ENCODE measurements at places on chromosomes 6 and 20.

- DNase-seq = no peak
These were observed 274.3 kb downstream of the CD109 start for GRCh38 chr6:73969971-73970970.

GRCh38 chr6:11763460-11764249 is 14.9 kb downstream of the ADTRP start:
- no peak for DNase-seq

DNA sequence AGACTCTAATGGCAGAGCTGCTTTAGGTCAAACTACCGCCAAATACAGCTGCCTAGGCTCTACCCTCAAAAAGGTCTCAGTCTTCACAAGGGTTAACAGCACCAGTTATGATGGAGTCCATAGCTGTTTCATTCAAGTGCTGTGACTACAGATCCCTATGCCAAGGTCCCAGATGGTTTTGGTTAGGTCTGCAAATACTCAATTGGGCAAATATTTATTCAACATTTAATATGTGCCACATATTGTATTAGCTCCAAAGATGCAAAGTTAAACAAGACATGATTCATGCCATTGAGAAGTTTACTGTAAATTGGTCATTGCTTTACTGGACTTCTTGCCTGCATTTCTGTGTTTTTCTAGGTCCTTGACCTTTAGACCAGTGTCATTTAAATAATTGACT is 55.8 kb upstream of the TFAP2D start:
- DNase-seq = no peak

GRCh38 chr20:50534567-50534966 is 24.4 kb downstream of the PTPN1 start:
- no peak for DNase-seq

DNA sequence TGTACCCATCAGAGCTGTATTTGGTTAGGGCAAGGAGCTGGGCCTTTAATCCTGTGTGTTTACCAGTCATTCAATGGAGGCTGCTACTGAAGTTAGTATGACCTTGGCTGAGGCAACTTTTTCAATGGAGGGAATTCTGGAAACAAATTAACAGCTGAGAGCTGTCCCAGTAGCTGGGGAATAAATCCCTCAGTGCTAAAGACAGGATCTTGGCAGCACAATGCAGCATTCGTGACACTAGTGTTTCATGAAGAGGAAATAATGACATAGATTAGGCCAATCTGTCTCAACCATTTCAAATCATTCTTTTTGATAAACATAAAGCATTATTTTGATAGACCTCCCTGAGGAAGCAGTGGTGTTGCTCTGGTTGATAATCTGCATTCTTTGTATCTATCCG is 42.9 kb downstream of the GRM1 start:
- no peak for DNase-seq

- no peak for DNase-seq
These were observed 11.1 kb downstream of the CDH4 start for GRCh38 chr20:61263084-61263695.

- DNase-seq = no peak
These were observed 2.0 kb downstream of the BTBD9 start for GRCh38 chr6:38637756-38638155.

- DNase-seq = no peak
These were observed 113.3 kb downstream of the HIVEP1 start for GRCh38 chr6:12125396-12125795.

- no peak for DNase-seq
These were observed 32.3 kb upstream of the GNRH2 start for GRCh38 chr20:3010985-3011723.

GRCh38 chr6:111832833-111833418 is 40.3 kb downstream of the FYN start:
- no peak for DNase-seq

GRCh38 chr20:823574-823902 is 10.0 kb upstream of the FAM110A start:
- no peak for DNase-seq

- DNase-seq = no peak
These were observed 18.4 kb downstream of the PKIG start for GRCh38 chr20:44600758-44601201.

DNA sequence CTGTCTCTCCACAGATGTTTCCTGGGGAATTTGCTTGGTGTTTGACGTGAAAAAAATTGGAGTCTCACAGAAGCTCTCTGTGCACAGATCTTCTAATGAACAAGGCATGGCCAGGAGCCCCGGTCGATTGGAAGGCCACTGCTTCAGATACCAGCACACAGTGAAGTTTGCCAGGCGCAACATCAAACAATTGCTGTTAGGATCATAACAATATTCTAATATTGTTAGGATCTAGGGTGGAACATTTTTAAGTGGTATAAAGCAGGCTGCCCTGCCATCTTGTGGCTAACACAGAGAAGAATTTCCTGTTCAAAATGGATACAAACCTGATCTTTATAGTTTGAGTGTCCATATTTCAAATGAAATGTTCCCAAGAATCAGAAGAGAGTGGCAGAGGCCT is 64.1 kb downstream of the C6orf118 start:
- DNase-seq = no peak

GRCh38 chr20:4412216-4412615 is 309.5 kb upstream of the PRND start:
- no peak for DNase-seq

DNA sequence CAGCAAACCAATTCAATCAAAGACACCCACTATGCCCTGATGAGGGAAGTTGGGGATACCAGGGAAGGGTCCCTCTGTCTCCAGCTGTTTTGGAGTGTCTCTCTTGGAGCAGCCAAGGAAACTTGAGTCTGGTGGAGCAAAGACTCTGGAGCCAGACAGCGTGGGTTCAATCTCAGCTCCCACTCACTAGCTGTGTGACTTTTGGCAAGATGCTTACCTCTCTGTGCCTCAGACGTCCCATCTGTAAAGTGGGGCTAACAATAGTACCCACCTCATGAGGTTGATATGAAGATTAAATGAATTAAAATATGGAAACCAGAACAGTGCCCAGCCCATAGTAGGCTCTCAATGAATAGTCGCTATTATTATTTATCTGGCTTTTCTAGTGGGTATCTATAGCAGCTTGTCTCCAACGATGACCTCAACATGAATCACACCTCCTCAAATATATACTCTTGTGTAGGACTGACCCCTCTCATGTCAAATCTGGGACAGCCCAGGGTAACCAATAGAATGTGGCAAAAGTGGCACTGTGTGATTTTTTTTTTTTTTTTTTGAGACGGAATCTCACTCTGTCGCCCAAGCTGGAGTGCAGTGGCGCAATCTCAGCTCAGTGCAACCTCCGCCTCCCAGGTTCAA is 99.2 kb upstream of the FOXP4 start:
- no peak for DNase-seq

DNA sequence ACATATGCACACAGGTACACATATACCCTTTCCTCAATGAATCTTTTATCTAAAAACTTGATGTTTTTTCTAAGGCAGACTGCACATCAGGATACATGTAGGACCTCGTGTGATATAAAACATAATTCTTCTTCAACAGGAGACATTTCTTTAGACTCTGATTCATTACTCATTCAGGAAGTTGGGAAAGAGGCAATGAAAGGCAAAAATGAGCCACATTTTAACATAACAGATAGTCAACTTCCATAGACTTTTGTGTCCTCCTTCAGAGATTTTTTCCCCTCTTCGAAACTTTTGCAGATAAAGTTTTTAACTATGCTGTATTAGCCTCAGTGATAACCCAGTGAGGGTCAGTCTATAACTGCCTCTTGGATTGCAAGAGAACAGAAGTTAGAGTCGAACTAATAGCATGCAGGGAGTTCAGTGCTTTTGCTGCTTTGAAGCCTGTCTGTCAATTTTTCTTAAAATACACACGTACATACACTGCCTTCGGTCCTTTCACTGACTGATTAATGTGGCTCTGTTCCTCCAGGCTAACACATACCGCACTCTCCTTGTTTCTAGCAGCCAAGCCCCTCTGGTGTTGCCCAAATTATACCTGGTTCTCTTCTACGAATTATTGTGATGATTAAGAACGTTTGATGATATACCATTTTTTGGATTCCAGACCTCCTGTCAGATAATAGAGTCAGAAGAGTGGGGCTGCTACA is 562.5 kb upstream of the MAP3K7 start:
- DNase-seq = no peak

DNA sequence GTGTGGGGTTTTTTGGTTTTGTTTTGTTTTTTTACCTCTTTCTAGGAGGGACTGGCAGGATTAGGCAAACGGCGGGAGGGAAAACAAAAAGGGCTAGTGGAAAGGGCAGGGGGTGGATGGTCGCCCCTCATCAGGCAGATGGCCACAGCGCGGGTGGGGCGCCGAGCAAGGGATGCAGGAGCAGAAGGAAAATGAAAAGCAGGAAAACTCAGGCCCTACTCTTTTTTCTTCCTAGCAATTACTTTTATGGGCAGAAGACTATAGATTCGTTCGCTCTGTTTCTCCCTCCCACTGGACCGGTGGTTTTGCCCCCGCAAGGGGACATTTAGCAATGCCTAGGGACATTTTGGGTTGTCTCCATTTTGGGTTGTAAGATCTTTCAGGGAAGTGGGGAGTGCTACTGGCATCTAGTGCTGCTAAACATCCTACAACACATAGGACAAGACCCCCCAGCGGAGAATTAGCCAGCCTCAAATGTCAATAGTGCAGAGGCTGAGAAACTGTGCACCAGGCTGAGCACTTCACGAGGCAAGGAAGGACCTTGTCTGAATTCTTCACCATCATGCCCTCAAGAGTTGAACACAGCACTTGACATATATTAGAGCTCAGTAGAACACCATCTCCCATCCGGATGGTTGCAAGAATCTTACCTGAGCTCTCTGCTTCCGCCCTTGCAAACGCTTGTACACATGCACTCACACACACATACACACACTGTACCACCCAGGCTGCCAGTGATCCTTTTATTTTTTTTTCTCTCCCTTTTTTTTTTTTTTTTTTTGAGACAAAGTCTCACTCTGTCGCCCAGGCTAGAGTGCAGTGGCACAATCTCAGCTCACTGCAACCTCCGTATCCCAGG is 4.8 kb upstream of the ZMYND8 start:
- DNase-seq = no peak

DNA sequence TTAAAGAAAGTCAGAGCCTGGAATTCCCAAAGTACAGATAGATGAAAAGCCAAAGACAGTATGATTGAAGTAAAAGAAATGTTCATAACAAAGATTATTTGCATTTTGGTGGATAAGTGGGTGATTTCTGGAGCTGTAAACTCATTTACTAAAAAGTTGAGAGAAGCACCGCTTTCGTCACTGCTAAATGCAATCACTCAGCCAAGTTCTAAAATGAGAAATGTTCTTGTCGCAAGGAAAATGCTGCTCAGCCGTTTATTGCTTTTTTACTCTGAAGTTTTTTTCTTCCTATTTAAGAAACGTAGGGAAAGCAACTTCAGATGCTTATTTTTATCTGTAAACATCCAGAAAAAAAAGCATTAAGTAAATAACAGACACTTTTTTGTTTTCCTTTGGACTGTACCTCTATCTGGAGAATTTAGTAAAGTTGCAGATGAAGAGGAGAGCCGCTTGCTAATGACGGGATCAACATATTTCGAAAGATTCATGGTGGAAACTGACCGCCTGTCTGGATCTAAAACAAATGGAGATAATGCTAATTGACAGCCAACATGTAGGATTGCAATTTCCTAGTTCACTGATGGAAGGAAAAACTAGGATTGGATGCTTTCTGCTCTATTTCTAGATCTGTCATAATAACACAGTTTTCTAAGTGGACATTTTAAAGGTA is 93.8 kb upstream of the BCLAF1 start:
- DNase-seq = no peak

GRCh38 chr6:101845172-101845571 is 451.7 kb downstream of the GRIK2 start:
- no peak for DNase-seq

DNA sequence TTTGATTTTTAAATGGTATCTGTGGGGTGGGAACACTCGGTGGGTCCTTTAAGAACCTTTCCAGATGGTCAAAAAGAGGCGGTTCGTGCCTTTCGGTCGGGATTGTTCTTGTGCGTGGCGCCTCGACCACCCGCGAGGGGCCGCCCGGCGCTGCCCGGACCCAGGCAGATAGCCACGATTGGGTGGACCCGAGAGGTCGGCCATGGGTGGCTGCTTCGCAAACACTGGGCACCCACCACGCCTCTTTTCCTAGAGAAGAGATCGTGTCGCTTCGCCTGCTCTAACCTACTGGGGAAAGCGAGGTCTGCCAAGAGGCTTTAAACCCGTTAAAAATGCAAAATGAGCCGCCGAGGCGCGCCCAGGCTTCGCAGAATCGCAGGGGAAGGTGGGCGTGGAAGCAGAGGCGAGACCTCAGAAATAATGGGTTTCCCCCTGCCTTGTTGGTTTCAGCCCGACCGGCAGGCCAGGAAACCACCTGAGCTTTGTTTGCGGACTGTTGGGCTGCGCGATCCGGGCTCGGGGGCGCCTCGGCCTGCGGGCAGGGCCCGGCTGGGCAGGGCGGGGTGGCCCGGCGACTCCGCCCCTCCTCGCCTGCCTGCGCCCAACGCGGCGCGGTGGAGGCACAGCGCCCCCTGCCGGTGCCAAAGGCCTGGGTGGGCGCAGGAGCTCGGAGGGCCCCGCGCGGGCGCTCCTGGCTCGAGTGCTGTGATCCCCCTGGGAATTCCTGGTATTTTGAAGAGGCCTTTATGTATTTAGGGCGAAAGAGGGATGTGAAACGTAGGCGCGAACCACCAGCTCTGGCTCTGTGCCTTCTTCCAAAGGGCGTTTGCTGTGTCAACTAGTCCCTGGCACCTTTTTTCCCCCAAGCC is 1.6 kb downstream of the MARCKS start:
- DNase-seq = peak; percentile 26

DNA sequence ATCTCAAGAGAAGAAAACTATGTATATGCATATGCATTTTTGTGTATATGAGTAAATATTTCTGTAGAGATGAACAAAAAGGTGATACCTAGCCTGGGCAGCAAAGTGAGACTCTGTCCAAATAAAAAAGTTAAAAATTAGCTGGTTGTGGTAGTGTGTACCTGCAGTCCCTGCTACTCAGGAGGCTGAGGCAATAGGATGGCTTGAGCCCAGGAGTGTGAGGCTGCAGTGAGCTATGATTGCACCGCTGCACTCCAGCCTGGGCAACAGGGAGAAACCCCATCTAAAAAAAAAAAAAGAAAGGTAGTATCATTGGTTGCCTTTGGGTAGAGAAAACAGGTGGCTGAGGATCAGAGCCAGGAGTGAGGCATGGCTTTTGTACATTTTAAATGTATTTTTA is 50.9 kb downstream of the KLHL31 start:
- no peak for DNase-seq

- DNase-seq = no peak
These were observed 22.3 kb downstream of the COL20A1 start for GRCh38 chr20:63315240-63315689.

DNA sequence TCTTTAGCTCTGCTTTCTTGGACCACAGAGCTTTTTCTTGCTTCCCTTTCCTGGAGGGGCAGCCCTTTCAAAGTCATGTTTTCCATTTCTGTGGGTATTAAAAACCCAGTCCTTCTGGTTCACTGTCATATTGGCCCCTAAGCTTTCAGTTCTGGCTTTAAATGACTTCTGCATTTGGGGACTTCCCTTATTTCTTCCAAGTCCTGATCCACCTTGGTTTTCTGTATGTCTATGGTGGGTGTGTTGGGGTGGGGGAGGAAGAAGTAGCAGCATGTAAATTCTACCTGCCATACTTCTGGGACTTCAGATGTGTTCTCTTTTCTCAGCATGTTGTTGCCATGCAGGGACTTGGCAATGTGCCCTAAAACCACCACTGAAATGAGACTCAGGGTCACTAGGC is 77.1 kb upstream of the EMILIN3 start:
- DNase-seq = no peak

- DNase-seq = peak; percentile 59
These were observed at the start of gene PPP1R16B for GRCh38 chr20:38805502-38805957. PPP1R16B (plus strand) TSS chr20:38805697; CDS start chr20:38835926, 30,229 bp downstream.
